ENCODE measurements at places on chromosomes 7 and 10.

DNA sequence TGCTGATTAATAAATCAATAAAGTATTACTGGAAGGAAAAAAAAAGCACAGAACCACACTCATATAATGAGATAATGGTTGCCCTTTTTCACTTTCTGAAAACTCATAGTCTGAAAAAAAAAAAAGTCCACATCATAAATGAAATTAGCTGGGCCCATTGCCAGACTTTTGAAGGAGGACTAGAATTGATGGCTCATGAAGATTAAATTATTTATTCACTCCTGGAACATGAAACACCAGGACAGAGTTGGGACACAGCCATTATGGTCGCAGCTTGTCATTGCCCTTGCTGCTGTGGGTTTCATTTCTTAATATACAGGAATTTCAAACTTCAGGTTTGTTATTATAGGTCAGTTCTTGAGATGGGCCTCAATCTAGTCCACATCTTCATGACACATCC is 91.9 kb downstream of the CNTNAP2 start:
- no peak for DNase-seq

DNA sequence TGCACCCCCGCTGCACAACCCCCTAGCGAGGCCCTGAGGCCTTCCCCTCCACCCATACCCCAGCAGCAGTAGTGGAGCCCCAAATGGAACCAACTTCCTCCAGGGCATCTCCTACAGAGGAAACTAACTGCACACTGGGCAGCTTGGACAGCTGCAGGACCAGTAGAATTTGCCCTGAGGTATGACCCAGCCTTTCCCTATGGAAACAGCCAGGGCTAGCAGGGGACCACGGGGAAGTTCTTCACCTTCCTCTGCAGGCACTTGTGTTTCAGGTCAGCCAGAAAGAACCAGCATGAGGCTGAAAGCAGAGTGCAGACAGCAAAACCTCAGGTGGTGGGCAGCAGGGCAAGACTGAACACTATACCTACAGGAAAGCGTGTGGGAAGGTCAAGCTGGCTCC is 5.7 kb upstream of the EEPD1 start:
- no peak for DNase-seq

DNA sequence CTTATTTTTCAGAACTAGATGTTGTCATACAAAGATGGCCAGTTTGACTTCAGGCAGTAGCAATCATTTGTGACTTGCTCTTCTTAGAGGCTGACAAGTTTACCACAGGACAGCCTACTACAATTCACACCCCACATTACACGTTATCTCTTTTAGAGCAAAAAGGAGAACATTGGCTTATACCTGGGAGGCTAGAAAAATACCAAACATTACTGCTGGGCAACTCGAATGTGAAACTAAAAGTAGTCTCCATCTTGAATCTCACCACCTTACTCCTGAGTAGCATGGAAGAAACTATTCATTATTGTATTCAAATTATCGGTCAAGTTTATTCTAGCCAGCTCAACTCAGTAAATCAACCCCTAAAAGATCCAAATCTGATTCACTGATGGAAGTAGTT is 90.7 kb upstream of the TMEM26 start:
- no peak for DNase-seq

DNA sequence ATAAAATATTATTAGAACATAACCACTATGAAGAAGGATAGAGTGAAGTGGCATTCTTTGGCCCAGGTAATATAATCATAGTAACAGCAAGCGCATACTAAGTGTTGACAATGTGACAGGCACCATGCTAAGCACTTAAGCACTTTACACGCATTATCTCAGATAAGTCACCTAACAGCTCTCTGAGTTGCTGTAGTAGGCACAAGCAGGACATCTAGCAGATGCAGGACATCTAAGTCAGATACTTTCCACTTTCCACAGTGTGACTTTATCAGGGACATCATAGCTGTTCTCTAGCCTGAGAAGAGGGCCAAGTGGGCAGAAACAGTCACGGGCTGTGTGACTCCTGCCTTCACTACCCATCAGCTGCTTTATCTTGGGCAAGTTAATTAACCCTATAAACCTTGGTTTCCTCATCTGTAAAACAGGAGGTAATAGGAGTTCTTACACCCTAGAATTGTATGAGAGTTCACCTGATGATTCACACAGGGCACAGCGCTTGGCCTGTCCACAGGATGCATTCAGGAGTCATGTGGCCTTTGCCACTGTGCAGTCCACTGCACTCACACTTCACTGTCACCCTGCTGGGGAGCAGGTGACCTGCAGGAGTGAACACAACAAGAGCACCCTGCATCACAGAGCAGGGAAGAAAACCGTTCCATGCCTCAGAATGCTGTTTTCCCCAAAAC is 12.5 kb downstream of the LIPA start:
- DNase-seq = no peak

GRCh38 chr7:30412782-30413504 is 65.6 kb downstream of the NOD1 start:
- DNase-seq = peak; percentile 41

DNA sequence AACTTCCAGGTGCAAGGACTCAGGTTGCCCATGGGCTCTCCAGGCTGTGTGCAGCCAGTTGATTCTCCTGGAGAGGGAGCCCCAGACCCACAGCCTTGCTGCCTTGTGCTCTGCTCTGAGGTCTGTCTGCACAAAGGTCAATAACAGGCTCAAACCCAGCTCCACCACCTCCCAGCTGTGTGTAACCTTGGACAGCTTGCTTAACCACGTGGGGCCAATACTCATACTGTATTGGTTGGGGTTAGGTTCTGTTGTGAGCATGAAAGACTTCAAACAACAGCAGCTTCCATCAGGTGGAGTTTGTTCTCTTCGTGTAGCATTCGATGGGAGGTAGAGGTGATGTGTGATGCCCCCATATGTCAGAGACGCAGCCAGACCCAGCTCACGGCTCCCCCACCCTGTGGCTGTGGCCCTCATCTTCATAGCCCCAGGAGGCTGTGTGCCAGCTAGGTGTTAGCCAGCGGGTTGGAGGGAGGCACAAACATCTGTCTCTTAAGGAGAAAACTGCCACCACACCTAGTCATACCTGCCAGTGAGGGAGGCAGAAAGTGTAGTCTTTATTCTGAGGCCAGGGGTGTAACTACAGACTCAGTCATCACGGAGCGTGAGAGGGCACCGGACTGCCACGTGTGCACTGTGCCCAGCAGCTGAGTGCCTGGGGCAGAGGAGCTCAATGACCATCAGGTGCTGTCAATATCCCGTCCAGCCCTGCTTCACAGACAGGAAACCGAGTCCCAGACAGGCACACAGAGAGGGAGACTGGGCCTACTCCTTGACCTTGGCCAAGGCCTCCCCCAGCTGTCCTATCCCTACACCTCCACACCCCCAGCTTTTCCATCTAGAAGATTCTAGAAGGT is 8.1 kb upstream of the POLD2 start:
- no peak for DNase-seq

GRCh38 chr7:158020706-158021095 is 566.9 kb downstream of the PTPRN2 start:
- no peak for DNase-seq

- no peak for DNase-seq
These were observed 39.2 kb downstream of the WBP1L start for GRCh38 chr10:102782673-102783551.

GRCh38 chr7:118449797-118450567 is 225.5 kb downstream of the ANKRD7 start:
- DNase-seq = no peak

GRCh38 chr10:89665302-89665701 is 20.3 kb upstream of the PANK1 start:
- no peak for DNase-seq

GRCh38 chr10:28280652-28281051 is 22.2 kb downstream of the MPP7 start:
- DNase-seq = no peak

- DNase-seq = no peak
These were observed 7.3 kb downstream of the SEMA3A start for GRCh38 chr7:84187087-84187805.

- DNase-seq = no peak
These were observed 52.9 kb upstream of the NCAPG2 start for GRCh38 chr7:158757404-158757989.

GRCh38 chr7:73974948-73975926 is 52.7 kb upstream of the ELN start:
- no peak for DNase-seq

- no peak for DNase-seq
These were observed 472.6 kb upstream of the CNTNAP2 start for GRCh38 chr7:145643981-145644380.
